Cardiac septum (tissue), 1 donor: ENCODE measurements at places on chromosomes 6 and 20. TPM values are rescaled to one million over a fixed set of nuclear protein-coding genes. Genes with fewer than 3 reads are reported as not detected.

DNA sequence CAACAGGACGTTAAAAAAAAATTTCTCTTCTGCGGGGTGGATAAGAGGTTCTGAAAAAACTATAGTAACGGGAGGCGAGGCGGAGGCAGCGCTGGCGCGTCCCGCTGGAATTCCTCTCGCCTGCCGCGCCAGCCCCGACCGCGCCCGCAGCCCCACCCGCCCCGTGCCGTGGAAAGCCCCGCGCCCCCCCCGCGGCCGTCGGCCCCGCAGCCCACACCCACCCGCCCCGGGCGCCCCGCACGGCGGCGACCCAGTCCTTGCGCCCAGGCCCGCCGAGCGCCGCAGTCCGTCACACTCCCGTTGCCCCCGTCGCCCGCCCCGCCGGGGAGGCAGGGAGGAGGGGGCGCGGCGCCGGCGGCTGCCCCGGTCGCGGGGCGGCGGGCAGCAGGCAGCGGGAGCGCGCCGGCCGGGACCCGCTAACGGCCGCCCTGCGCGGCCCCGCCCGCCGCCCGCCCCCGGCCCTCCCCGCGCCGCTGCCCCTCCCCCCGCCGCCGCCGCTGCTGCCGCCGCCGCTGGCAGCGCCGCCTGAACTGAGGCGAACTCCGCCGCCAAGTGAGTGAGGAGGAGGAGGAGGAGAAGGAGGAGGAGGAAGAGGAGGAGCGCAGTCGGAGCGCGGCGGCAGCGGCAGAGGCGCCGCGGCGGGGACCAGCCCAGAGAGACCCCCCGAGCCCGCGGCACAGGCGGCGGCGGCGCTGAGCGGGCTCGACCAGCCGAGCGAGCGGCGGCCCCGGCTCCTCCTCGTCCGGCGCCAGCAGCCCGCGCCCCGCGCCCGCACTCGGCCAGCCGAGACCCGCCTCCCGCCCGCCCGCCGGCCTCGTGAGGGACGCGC is at the start of gene QKI:
Gene QKI (plus strand): TSS at position 602 of the 829 bp plus-strand sequence. CDS start 476 bp downstream, outside the sequence.
- DNase-seq = peak; percentile 95

HDGFL1 gene
- not detected for total RNA-seq

DNA sequence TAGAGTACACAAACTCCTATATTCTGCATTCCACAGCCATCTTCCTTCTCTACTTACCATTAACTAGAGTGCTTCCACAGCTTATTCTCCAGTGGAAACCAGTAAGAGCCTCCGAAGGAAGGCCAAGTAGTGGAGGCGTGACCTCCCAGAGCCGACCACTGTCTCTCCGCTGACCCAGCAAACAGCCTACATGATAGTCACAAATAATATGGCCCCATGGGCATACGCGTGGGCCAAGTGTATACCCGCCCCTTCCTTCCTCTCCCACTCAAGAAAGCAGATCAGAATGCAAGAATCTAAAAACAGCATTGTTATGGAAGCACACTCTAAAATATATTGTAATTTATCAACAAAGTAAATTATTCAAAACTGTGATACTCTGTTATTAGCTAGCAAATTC is 526.6 kb upstream of the JARID2 start:
- no peak for DNase-seq

DNA sequence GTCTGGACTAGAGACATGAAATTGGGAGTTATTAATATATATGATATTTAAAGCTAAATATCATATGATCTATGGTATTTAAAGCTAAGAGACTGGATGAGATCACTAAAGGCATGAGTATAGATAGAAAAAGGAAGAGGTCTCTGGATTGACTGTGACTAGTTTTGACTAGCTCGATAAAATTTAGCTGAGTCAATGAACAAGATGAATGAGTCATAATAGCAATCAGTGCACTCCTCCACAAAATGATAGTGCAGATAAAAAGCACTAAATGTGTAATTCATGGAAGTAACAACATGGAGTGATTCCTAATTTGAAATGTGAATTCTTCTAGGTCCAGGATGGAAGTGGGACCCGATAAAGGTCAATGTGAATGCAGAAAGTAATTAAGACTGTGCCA is 127.4 kb downstream of the PFDN4 start:
- no peak for DNase-seq

GRCh38 chr6:149843051-149843633 is 21.0 kb downstream of the LRP11 start:
- DNase-seq = no peak

DNA sequence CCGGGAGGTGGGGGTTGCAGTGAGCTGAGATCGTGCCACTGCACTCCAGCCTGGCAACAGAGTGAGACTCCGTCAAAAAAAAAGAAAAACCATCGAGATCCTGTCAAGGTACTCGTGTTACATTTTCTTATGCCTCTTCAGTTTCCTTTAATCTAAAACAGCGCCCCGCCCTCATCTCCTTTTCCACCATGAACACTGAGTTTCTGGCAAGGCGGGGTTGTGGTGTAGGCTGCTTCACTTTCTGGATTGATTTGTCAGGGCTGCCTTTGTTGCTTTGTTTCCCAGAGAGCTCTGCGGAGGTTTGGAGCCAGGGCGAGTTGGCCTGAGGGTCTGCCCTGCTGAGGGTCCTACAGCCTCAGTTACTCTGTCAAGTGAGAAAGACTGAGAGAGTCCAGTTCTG is 8.9 kb downstream of the ITPR3 start:
- DNase-seq = no peak

C6orf141 gene
- 0.38 TPM for total RNA-seq

RBCK1 gene
- 44.3 TPM for total RNA-seq

DNA sequence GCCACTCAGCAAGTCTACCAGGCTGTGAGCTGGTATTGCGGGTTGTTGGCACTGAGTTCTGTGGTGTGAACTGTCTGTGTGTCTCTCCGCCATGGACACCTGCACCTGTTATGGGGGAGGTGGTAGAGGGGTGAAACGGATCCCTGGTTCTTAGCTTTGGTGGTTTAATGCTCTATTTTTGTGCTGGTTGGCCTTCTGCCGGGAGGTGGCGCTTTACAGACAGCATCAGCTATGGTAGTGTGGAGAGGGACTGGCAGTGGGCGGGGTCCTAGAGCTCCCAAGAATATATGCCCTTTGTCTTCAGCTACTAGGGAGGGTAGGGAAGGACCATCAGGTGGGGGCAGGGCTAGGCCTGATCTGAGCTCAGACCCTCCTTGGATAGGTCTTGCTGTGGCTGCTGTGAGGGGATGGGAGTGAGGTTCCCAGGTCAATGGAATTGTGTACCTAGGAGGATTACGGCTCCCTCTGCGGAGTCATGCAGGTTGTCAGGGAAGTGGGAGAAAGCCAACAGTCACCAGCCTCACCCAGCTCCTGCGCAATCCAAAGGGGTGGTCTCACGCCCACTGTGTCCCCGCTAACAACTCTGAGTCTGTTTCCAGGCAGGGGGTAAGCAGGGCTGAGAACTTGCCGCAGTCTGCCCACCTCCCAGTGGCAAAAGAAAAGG is 154.3 kb downstream of the CCDC170 start:
- DNase-seq = no peak

GPR6 gene
- total RNA-seq = not detected

UBD gene
- total RNA-seq = not detected

- DNase-seq = no peak
Observed at GRCh38 chr6:125863023-125863422, 72.3 kb downstream of the NCOA7 start.
